DMS53 (cell line): ENCODE measurements at places on chromosomes 13 and 19.

GRCh38 chr19:44007473-44007872 lies 4.7 kb downstream of the ZNF230 start:
- DNase-seq: no peak

- no peak for DNase-seq
These were observed 397.8 kb downstream of the FGF14 start for GRCh38 chr13:102003848-102004570.

GRCh38 chr13:99357941-99358340 lies 50.7 kb upstream of the GPR183 start:
- DNase-seq: no peak

GRCh38 chr19:31149441-31149941 lies 199.7 kb downstream of the TSHZ3 start:
- DNase-seq: no peak
